Mesenteric fat pad (tissue), 1 donor: ENCODE measurements at places on chromosomes 4 and X. TPM values are rescaled to one million over a fixed set of nuclear protein-coding genes. Genes with fewer than 3 reads are reported as not detected.

The EGF gene
- total RNA-seq, result not detected

The ANOS1 gene
- 2.3 TPM for total RNA-seq

The TBX22 gene
- total RNA-seq, result not detected

The TLR3 gene
- 10.9 TPM for total RNA-seq

DNA sequence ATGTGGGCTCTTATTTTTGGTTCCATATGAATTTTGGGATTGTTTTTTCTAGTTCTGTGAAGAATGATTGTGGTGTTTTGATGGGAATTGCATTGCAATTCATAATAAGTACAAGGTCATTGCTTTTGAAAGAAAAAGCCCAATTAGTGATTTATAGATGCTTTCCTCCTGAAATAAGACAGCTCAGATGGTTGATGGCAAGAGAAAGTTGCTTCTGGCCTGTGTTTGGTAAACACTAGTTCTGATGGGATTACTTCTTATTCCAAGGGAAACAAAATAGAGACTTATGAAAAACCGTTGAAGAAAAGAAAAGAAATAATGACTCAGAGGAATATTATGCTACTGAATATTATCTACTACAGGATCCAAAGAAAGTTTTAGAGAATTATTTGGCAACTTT is 144.9 kb downstream of the SPANXA1 start:
- no peak for DNase-seq

GRCh38 chrX:109351557-109351956 is 130.3 kb downstream of the GUCY2F start:
- DNase-seq, result no peak

DNA sequence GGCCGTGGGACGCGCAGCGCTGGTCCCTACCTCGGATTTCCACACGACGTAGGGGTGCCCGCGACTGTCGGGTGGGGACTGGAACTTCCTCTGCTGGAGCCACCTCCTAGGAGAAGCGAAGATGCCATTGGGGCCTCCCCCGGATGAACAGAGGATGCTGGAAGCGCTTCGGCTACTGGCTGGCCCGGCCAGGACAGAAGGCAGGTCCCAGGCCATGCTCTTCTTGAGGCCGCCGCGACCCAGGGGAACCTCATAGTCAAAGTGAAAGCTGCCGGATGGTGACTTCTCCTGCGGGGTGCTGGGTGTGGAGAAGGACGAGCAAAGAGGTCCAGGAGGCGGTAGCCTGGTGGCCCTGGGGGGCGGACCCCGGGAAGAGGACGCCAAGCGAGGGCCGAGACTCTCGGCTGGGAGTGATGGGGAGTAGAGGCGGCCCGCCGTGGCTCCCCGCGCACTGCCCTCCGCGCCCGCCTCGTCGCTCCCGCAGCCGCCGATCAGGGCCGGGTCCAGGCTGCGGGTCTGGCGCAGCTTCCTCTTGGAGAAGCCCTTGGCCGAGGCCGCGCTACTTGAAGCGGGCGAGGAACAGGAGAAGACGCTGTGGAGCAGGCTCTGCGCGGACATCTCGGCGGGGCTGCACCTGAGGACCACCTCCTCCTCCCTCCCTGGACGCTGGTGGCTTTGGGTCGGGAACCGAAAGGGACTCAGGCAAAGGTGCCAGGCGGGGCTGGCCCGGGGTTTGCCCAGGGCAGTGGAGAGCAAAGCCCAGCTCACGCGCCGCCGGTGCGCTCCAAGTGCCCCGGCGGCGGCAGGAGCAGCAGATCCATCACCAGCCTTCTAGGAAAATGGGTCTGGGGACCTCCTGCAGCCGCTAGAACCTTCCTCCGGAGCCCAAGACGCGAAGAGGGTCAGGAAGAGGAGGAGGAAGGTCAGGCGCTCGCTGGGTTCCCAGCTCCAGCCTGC is 1.2 kb downstream of the ARHGAP6 start:
- DNase-seq, result no peak

GRCh38 chr4:184664445-184665210 is 15.1 kb downstream of the PRIMPOL start:
- no peak for DNase-seq

- DNase-seq, result no peak
These were observed 1017.2 kb downstream of the SH3BGRL start for GRCh38 chrX:82219129-82219528.
